Glutamatergic neuron (in vitro differentiated cells): ENCODE measurements at places on chromosomes 11 and 22.

DNA sequence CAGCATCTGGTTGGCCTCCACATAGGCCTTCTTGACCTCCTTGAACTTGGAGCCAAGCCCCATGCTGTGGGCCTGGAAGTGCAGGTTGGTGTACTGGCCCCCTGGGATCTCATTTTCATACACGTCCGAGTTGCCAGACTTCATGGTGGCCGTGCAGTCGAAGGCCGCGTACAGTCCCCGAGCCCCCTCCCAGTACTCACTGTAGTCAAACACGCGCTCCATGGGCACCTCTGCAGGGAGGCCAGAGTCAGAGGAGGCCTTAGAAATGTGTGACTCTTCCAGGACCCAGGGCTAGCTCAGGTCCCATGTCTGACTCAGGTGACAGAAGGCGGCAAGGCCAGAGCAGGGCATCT, 6.7 kb upstream of the LRFN4 start:
- no peak for DNase-seq

GRCh38 chr22:30843245-30843644, 125.3 kb downstream of the MORC2 start:
- no peak for DNase-seq

- no peak for DNase-seq
Observed at GRCh38 chr11:4607096-4607495, 935 bp downstream of the TRIM68 start.

GRCh38 chr11:82730754-82731153, 2.9 kb downstream of the FAM181B start:
- DNase-seq = no peak

GRCh38 chr11:1302461-1303125, 6.8 kb downstream of the TOLLIP start:
- no peak for DNase-seq

- DNase-seq = no peak
Observed at GRCh38 chr11:17798253-17798652, 63.7 kb downstream of the KCNC1 start.

GRCh38 chr11:2388431-2389376, 11.6 kb downstream of the CD81 start:
- DNase-seq = no peak

DNA sequence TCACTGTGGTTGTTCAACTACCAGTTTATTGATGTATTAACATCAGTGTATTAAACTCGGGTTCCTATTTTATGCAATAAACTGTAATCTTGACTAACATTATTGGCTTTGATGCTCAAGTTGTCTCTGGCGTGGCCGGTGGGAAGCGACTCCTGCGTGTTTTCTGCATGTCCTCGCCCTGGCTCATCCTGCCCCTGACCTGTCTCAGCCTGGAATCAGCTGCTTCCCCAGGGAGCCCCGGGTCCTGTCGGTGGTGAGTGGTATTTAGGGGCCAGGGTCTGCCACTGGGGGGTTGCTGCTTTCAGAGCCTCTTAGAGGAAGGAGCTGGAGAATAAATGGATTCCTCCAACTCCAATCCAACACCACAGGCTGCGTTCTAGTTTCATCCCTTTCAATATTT, 22.5 kb downstream of the IFITM10 start:
- DNase-seq = no peak

- no peak for DNase-seq
Observed at GRCh38 chr11:69957849-69958248, 120.3 kb upstream of the ANO1 start.

DNA sequence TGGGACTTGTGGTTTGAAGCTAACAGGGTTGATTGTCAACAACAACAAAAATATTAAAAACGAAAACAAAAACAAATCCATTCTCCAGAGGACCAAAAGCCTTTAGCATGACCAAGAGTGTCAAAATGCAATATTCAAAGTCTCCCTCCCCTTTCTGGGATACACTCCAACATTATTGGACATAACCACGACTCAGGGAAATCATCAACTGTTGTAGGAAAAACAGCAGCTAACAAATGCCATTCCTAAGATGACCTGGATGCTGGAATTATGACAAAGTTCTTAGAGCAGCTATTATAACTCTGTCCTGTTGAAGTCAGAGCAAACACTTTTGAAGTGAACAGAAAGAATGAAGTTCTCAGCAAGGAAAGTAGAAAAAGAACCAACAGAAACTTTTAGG, 143.0 kb downstream of the TMEM135 start:
- no peak for DNase-seq

DNA sequence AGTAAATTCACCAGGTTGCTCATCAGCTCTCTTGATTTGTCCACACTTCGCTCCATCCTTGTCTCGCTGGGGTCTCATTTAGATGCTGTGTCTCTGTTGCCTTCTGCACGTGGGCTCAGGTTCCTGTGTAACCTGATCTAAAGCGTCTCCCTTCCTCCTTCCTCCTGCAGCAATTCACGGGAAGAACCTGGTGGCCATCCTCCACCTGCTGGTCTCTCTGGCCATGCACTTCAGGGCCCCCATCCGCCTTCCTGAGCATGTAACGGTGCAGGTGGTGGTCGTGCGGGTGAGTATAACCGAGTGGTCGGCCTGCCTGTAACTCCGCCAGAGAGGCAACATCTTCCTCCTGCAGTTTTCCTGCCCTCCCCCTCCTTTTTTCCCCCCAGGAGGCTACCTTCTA, 48.0 kb upstream of the PARVG start:
- DNase-seq = no peak

- DNase-seq = no peak
Observed at GRCh38 chr22:45948081-45948648, 28.8 kb downstream of the WNT7B start.

DNA sequence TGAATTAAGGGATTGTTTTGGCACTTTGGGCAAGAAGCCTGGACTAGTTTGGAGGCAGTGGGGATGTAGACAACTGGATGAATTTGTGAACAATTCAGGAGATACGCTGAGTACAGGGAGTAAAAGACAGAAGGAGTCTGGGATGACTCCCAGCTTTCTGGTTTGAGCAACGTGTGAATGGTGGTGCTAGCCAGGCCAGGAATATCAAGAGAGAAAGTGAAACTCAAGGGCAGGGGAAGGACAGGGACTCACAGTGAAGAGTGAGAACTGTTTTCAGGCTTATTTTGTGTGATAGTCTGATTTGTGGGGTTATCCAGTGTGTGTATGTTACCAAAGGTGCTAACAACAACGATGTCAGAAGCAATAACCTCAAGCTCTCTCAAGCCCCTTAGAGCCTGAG, 15.9 kb downstream of the CHRM1 start:
- no peak for DNase-seq

DNA sequence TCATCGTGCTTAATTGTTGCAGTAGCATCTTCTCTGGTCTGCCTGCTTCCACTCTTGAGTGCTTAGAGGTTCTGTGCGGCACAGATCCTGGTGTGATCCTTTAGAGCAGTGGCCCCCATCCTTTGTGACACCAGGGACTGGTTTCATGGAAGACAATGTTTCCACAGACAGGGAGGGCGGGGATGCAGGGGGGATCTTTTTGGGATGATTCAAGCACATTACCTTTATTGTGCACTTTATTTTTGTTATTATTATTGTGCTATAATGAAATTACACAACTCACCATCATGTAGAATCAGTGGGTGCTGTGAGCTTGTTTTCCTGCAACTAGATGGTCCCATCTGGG, 76.8 kb upstream of the SHANK2 start:
- DNase-seq = no peak

GRCh38 chr22:39994566-39995392, at the start of gene FAM83F:
FAM83F (plus strand) TSS chr22:39994954; CDS start chr22:39995043, 89 bp downstream.
- DNase-seq = peak; percentile 54

GRCh38 chr11:11471201-11471600, 118.2 kb upstream of the CSNK2A3 start:
- DNase-seq = no peak

GRCh38 chr11:26651916-26652315, 69.9 kb downstream of the SLC5A12 start:
- DNase-seq = no peak
